ENCODE measurements at places on chromosomes 5 and 9.

DNA sequence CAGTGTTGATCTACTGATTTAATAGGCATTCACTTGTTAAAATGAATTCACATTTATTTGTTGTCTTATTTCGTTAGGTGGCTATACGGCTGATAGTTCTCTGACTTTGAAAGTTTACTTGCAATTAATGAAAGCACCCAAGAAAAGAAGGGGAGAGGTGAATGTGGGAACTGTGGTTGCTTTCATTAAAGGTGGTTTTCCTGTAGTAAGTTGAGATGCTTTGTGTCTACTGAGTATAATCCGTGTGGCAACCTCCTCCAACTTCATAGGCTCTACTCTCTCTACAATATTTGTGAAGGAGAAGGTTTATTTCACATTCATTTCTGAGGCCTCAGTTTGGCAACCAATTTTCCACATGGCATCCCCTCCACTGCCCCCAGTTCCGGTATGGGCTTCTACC is 12.8 kb upstream of the MACIR start:
- DNase-seq: no peak

DNA sequence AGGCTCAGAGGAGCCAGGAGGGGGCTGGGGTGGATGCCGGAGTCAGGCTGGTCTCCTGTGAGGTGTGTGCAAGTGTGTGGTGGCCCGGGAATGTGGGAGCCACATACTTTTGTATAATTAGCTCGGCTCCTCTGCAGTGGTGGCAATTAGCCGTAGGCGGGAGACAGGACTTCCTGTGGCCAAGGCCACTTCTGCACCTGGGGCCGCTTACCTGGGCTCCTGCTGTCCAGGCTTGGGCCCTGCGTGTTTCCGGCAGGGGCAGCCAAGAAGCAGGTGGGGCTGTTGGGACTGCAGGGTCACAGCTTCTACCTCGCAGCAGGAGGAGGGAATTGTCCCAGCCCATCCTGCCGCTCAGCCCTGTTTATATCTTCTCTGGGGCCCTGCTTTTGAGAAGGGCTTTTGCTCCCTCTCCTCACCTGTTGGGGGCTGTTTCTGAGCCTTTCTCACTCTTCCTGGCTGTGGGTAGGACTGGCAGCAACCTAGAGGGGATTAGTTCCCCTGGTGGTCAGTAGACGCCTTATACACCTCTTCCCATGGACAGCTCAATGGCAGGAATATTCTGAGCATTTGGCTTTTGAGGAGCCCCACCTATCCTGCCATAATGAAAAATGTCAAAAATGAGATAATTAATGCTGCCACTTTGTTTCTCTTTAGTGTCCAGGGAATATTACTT is 145.4 kb upstream of the PITX1 start:
- no peak for DNase-seq

GRCh38 chr5:74476046-74476818 is 164.3 kb downstream of the ENC1 start:
- DNase-seq: no peak

- no peak for DNase-seq
Measured at GRCh38 chr9:131480258-131480657, 22.5 kb upstream of the POMT1 start.

GRCh38 chr5:126122942-126123341 is 300.3 kb upstream of the GRAMD2B start:
- DNase-seq: no peak

DNA sequence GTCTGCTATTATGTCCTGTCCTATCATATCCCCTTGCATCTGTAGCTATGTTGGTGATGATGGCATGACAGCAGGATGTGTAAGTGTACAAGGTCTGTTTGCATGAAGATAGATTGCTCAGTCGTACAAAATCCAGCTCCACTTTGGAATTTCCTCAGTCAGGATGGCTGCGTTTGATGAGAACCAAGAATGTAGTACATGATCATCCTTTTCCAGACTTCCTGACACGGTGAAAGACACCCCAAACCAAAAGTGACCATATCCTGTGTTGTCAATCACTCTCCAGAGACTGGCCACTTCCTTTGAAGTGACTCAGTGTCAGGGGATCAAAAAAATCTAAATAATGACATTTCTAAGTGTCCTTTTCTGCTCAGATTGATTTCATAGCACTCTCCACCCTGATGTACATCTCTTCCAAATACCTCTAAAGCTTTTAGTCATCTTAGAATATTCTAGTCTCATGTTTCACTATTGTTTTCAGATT is 213.4 kb downstream of the PLK2 start:
- no peak for DNase-seq

DNA sequence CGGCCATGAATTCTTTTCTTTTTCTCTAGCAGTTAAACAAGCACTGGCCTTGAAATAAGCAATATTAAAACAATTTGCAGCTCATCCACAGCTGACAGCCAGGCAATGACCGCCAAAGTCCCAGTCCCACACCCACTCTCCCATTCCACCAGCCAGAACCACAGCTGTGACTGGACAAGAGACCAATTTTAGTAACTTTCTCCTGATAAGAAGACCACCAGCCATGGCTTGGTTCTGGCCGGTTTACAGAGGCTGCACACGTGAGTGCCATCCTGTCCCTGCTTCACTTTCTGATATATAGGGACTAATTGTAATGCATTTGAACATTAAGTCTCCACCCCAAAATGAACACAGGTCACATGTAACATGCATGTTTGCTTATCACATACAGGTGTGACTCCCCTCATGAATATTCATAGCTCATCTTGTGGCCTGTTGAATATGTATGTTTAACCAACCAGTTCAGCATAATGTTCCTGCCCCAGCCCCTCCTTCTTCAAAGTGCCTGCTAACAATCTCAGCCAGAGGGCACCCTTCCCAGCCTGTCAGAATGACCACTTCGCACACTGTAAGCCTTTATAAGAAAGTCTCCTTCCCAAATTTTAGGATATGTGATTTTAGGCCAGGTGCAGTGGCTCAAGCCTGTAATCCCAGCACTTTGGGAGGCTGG is 23.9 kb upstream of the FANCC start:
- DNase-seq: no peak

DNA sequence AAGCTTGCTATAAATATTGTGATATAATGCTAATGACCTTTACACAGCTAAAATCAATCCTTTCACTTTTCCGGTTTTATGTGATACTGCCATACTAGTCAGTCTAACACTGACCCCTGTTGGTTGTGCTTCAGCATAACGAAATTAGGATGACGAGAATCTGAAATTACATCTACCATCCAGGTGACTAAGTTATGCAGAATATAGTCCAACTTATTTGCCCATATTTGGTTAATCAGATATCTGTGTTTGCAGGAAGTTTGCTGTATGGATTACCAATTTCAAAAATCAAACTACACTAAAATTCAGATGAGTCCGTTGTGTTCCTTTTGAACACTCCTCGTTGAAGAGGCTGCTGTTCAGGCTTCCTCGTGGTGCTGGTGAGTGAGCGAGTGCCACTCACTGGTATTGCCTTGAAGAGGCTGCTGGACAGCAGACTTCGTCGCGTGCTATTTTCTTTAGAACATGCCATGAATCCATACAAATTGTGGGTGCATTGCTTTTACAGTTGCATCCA is 32.5 kb downstream of the TENT4A start:
- DNase-seq: no peak

All from stimulated activated CD8-positive, alpha-beta memory T cell treated with anti-CD3 and anti-CD28 coated beads, Interleukin-7, amount 100 ng/mL, for 4 hours (primary cell).